ENCODE measurements at places on chromosomes 16 and 17.

- DNase-seq = no peak
These were observed 1.7 kb upstream of the POLG2 start for GRCh38 chr17:64498308-64499203.

- no peak for DNase-seq
These were observed 133.4 kb downstream of the OR1D5 start for GRCh38 chr17:2929881-2930533.

- no peak for DNase-seq
These were observed 6.3 kb downstream of the BCAR1 start for GRCh38 chr16:75244844-75245758.

- DNase-seq = no peak
These were observed 8.1 kb downstream of the TMEM235 start for GRCh38 chr17:78239489-78239931.

- no peak for DNase-seq
These were observed 1.8 kb downstream of the ST3GAL2 start for GRCh38 chr16:70437017-70437581.

GRCh38 chr17:73772107-73772705, 128.0 kb upstream of the SDK2 start:
- DNase-seq = no peak
